Memory B cell (primary cell): ENCODE measurements at places on chromosomes 2 and 18.
A peak's percentile ranks its signal among the peaks of the same experiment; 100 is the strongest.

GRCh38 chr18:13120983-13121441 is 97.5 kb upstream of the LDLRAD4 start:
- no peak for DNase-seq

- DNase-seq: no peak
Measured at GRCh38 chr2:110744429-110744828, 12.1 kb downstream of the ACOXL start.

DNA sequence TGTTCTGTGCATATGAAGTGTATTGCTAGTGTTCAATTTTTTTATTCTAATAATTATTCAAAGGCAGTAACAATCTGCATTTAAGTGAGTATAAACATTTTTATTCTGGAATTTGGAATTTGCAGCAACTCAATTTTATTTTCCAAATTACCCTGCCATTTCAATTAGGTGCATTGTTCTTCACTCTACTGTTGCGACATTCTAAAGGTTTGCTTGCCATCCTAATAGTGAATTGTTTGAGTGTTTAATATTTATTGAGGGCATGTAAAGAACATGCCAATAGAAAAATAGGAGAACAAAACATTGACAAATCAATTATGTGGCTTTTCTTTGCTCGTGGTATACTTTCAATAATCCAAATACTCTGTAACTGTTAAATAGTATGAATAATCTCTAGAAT is 18.0 kb downstream of the MEIS1 start:
- DNase-seq: no peak

- DNase-seq: no peak
Measured at GRCh38 chr2:128345436-128346165, 26.9 kb upstream of the HS6ST1 start.

DNA sequence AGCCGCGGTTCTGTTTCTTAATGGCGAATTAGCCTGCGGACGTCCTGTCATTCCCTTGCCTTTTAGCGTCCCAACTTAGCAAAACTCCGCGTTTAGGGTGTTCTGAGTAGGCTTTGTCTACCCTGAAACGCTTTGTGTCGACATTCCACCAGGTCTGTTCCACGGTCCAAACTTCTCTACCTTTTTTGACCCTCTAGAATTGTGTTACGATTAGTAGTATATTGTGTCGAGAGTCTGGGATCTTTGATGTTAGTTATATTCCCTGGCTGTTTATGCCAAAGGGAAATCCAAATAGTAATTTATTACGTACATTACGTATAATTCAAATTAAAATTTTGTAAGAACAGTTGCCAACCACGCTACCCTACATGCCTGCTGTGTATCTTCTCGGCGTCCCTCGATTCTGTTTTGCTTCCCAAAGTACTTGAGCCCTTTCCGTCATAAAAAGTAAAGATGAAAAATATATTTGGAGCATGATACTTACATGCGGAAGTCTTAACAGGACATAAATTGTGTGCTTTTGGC is 495 bp upstream of the TTC32 start:
- DNase-seq: no peak

GRCh38 chr2:9952286-9952737 is 819 bp downstream of the GRHL1 start:
- DNase-seq: no peak

- no peak for DNase-seq
Measured at GRCh38 chr2:152402780-152403759, 68.1 kb downstream of the FMNL2 start.

- no peak for DNase-seq
Measured at GRCh38 chr2:103132536-103133217, 370.8 kb downstream of the TMEM182 start.

GRCh38 chr2:33497221-33497650 is 20.8 kb downstream of the RASGRP3 start:
- DNase-seq: no peak

DNA sequence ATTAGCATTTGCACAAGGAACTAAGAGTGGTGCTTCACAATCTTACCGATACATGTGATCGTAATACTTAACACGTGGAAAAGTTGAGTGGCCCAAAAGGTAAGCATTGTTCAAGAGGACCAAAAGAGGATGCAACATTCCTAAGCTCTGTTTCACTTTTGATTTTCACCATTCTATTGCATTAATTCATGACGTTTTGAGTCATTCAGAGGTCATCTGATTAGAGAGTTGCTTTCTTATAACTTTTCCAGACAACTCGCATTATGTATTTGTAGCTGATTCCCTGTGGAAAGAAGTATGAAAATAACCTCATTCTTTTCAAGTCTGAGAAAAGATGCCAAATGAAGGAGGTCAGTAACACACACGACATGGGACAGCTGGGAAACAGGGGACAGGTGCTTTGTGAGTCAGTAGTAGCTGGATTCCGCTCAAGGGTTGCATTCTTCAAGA is 344.4 kb downstream of the RND3 start:
- no peak for DNase-seq

DNA sequence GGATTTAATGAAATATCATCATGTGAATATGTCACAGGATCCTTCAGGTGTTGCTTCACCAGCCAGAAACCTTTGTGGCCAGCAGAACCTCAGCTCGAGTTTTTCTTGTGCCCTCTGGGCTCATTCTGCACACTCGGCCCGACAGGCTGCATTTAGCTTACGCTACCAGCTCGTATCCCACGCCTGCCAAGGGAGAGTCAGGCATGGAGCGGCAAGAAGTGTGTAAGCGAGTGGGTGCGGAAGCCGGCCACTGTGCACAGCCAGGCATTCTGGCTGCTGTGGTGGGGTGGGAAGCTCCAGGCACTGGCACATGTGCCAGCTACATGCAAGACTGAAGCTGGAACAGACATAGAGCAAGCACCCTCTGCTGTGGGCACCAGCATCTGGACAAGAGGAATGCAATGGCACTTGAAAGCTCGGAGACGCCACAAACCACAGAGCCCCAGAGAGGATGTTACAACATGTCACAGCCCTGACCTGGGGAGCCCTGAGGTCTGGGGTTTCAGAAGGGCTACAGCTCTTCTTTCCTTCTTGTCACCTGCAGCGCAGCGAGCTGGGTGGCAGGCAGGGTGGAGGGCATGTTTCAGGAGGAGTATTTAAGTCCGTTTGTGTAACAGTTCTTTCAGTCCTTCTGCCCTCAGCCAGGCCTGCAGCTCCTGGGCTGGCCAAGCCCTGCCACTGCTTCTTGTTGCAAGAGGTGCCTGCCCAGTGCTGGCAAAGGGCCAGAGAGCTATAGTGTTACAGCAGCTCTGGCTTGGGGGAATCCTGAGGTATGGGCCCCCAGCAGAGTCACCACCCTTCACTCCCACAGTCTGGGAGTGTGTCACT is 257.3 kb upstream of the HNMT start:
- no peak for DNase-seq

- DNase-seq: no peak
Measured at GRCh38 chr2:52127527-52127926, 1095.6 kb upstream of the NRXN1 start.

DNA sequence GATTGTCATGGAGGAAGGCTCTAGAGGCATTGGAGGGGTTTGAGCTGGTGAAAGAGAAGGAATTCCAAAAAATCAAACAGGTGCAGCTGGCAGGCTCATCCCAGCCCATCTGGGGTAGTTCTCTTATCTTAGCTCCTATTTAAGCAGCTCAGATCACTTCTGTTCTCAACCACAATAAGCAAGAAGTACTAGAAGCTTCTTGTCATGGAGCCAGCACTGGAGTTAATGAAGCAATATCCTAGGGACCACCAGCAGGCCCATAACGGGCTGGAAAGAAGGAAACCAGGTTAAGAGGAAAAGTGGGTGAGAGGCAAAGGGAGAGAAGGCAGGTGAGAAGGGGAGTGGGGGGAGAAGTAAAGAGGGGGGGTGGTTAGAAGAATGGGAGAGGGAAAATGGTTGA is 100.7 kb upstream of the ZFP36L2 start:
- DNase-seq: no peak

GRCh38 chr18:57432751-57433400 is 2.3 kb upstream of the ONECUT2 start:
- DNase-seq: peak; percentile 9

- no peak for DNase-seq
Measured at GRCh38 chr18:26893996-26894395, 28.5 kb upstream of the AQP4 start.

GRCh38 chr2:85537600-85538506 is 1.1 kb upstream of the MAT2A start:
- no peak for DNase-seq

GRCh38 chr2:53150146-53150545 is 617.5 kb upstream of the CHAC2 start:
- DNase-seq: no peak

GRCh38 chr2:54029721-54030395 is 59.1 kb upstream of the PSME4 start:
- DNase-seq: no peak

- DNase-seq: no peak
Measured at GRCh38 chr2:148006249-148007007, 14.1 kb downstream of the ORC4 start.

- no peak for DNase-seq
Measured at GRCh38 chr18:73959352-73959751, 188.3 kb downstream of the FBXO15 start.

DNA sequence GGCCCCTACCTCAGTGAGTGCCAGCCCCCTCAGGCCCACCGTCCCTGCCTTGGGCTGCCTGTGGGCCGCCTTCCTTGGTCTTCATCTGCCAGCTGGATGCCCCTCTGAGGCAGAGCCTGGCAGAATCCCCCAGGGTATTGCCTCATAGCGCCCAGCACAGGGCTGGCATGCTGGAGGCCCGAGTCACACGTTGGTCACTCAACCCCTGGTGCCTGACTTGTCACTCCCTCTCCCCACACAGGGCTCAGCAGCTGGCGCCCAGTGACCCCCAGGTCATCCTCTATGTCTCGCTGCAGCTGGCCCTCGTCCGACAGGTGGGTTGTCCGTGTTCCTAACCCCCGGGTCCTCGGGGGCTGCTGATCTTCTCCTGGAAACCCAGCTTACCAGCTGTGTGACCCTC is 108.4 kb upstream of the MCFD2 start:
- no peak for DNase-seq

DNA sequence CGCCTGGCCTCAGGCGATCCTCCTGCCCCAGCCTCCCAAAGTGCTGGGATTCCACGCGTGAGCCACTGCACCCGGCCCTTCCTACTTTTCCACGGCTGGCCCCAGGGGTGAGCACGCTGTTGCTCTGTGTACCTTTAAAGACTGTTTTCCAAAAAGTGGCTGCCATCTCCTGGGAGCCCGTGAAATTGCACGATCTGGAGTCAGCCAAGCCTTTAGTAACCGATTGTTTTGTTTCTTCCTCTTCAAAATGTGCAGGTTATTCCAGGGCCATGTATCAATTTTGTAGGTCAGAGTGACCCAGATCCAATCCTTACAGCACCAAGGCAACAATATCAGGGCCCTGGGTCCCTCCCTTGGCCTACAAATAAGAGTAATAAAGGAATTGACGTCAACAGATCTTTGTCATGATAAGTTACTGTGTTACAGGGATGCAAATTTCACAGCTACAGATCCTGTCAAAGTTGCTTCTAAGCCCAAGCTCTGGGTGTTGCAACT is 135.6 kb upstream of the ZNF236 start:
- no peak for DNase-seq

DNA sequence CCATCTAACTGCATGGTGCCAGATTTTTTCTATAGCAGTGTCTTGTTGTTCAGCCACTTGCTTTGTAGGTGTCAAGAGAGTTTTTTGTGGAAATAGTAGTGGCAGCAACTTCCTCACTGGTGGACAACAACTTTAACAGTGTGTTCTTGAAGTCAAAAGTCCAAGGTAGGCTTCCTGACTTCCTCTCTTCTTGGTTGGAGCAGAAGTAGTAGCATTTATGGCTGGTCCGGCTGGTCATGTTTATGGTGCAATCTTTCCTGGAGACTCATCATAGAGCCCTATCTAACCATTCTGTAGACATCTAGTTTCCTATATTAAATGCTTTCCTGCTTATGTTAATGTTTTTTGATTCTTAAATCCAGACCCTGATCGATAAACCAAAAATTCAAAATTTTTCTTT is 11.7 kb downstream of the GPR75 start:
- no peak for DNase-seq

- DNase-seq: no peak
Measured at GRCh38 chr2:40150266-40150665, 301.6 kb downstream of the SLC8A1 start.

DNA sequence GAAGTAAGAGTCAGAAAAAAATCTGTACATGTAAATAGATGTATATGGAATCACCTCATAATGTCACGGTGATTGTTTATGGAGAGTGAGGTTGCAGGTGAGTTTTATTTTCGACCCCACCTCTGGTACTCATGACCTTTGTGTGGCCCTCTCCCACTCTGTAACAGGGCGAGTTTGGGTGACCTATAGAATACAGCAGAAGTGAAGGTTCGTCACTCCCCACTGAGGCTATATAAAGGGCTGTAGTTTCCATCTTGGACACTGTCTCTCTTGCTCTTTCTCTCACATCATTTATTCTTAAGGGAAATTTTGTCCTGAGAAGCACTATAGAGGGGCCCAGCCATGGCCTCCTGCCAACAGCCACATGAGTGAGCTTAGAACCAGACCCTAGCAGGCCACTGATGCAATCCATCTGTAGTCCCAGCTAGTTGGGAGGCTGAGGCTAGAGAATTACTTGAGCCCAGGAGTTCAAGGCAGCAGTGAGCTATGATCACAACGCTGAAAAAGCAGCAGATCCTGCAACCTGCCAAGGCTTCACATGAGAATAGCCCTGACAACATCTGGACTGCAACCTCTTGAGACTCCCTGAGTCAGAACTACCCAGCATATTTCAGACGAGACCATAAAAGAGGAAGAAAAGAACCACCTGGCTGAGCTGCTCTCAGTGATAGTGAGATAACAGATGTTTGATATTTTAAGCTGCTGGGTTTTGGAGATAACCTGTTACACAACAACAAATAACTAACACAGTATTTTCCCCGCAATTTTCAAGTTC is 74.3 kb upstream of the SLC1A4 start:
- DNase-seq: peak; percentile 27

GRCh38 chr2:1698188-1698945 is 45.9 kb downstream of the PXDN start:
- no peak for DNase-seq

DNA sequence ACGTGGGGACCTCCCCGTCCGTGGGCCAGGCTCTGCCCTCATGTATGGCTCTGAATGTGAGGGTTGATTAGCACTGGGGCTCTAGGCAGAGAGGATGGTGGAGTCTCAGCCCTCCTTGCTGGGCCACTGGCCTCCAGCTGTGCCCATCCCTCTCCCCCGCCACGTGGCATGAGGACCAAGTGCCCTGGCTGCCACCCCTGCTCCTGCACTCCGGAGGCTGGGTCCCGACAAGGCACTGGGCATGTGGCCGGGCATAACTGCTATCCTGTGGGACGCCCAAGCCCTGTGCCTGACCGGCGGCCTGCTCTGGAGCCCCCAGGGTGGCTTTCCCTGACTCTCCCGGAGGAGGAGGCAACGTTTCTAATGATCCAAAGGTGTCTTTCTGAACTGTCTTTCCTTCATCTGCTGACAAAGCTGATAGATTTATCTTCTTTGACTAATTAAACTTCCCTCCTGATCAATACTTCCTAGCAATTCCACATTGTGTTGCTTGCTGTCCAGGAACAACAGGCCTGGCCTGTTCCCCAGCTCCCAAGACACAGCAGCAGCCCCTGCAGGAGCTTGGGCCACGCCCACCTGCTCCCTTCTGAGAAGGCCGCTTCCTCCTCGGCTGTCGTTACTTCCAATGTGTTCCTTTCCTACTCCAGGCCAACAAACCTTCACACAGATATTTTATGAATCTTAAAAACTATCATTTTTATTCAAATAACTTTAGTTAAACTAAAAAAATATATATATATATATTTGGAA is 132.0 kb downstream of the SNTG2 start:
- DNase-seq: no peak
